NCI-H1105 (cell line): ENCODE measurements at places on chromosomes 2 and 18.
A peak's percentile ranks its signal among the peaks of the same experiment; 100 is the strongest.

GRCh38 chr2:71348302-71348701 lies 16.7 kb downstream of the ZNF638 start:
- DNase-seq, result no peak

- DNase-seq, result no peak
Observed at GRCh38 chr18:23626451-23627279, 36.0 kb downstream of the ANKRD29 start.

DNA sequence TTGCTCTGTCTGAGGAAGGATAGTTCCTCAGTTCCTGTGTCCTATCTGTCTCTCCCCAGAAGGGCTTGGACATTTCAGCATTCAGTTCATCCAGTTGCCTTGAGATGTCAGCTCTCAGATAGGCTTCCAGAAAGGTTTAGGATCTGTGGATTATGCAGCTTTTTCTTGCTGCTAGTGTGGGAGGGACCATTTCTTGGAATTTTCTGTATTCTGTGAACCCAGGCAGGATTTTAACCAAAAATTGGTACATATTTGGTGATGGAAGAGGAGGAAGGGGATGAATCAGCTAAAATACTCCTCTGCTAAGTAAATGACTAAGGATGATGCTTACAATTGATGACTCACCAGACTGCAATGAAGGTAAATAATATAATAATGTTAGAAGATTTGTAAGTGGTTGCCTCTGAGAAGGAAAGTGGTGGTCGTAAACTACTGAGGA lies 58.6 kb upstream of the DOCK10 start:
- DNase-seq, result no peak

DNA sequence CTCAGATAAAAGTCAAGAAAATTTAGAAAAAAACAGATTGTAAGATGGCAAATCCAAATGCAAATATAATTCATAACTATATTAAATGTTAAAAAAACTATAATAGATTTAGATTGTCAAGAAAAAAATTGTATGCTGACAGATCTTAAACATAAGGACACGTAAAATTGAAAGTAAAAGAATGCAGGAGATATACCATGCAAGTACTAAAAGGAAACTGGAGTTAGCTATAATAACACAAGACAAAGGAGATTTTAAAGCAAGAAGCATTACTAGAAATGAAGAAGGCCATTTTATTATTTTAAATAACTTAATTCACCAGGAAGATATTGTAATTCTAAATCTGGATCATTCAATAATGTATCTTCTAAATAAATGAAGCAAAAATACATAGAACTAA lies 48.3 kb downstream of the TTC21B start:
- DNase-seq, result no peak

DNA sequence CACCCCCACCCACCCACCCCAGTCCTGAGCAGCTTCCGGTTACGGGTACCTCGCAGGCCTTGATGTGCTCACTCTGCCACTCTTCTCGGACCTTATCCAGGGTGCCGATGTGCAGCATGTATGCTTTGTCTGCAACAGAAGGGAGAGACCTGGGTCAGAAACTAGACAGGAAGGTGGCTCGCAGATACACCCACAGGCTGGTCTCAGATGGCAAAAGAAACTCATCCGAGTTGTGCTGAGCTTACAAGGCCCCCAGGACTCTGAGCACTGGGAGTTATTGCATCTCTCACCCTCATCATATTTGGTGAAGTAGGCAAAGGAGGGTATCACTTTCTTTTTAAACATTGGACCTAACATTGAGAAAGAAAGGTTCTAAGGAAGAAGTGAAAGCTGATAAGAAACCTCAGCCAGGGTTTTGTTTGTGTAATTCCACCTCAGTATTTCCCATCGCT lies 30.6 kb upstream of the EPG5 start:
- no peak for DNase-seq

- DNase-seq, result peak; percentile 88
Observed at GRCh38 chr2:27752551-27753237, 18.8 kb upstream of the MRPL33 start.

DNA sequence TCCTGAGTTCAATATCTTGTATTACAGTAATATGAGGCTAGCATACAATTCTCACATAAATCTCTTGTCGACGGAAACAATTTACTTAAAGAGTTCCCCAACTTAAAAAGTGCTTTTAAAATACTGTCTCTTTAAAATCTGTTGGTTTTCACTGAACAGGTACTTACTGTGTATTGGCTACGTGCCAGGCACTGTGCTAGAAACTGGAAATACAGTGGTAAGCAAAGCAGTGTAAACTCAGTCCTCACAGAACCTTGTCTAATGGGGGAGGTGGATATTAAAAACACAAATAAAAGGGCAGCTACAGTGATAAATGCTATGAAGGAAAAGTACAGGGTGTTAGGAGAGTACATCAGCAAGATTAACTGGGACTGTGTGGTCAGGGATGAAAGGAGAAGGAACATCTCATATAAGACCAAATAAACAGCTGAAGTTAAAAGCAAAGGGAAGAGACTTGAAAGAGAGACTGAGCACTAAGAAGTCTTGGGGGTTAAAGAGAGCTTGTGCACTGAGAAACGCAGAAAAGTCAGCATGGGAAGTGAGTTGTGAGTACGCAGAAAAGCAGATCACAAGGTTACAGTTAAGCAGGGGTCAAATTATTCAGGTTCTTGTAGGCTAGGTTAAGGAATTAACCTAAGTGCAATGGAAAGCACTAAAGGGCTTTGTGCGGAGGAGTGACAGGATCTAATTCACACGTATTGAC lies 52.5 kb downstream of the USP40 start:
- DNase-seq, result no peak

GRCh38 chr2:27078267-27079194 lies at the start of gene EMILIN1:
TSS of gene EMILIN1 (plus strand) at chr2:27078615. CDS start at chr2:27079066, 451 bp downstream.
- no peak for DNase-seq

DNA sequence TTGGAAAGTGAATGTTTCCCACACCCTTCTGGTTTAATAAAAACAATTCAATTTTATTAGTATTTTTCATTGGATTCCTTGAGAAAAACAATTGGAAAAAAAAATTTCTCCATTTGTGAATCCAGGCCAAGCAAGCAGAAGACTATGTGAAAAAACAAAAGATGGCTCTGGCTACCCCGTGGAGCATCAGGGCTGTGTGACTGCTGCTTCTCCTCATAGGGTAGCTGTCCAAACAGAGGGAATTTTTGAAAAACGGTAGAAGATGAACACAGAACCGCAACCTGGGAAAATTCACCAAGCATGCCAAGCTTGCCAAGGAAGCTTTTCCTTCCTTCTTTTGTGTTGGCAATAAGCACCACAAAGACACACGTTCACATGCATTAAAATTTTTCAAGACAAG lies 71.3 kb upstream of the ACVR2A start:
- DNase-seq, result no peak

DNA sequence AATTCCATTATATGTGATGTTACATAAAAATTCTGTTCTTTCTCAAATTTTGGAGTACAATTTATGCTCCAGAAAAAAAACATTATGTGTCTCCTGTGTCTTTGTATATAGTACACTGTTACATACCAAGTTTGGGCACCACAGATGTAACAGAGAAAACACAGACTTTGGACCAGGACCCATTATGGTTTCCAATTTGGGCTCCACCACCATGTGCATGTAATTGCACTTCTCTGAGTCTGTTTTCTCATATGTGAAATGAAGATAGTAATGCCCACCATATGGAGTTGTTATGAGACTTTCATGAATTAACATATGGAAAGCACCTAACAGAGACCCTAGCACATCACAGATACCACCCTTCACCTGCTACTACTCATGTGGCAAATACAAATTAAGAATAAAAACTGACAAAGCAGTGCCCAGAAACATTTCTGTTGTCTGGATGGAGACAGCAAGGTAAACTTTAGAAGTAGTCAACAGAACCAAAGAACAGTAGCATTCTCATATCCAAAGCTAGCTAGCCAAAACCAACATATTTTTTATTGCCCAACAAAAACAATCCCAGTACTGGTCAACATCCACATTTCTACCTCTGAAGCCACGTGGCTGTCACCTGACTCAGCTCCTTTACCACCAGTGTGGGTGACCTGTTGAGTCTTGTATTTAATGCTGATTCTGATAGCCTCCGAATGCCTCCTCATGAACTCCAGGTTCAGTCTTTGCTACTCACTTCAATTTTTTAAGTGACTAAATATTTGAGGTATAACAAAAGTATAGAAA lies 42.9 kb downstream of the ANTXR1 start:
- no peak for DNase-seq

GRCh38 chr2:175003875-175004729 lies 1.1 kb downstream of the CHN1 start:
- DNase-seq, result no peak

DNA sequence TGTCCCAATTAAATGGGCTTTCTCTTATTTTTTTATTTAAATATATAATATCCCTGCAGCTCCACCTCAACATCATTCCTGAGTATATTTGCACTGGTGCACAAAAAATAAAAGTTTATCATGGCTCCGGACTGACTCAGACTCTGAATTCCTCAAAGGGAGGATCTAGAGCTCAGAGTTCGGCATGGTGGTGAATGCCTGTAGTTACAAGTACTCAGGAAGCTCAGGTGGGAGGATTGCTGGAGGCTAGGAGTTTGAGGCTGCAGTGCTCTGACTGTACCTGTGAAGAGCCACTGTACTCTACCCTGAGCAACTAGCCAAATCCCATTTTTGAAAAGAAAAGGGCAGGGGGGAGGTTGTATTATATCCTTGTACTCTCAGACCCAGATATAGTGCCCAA lies 52.8 kb upstream of the NRXN1 start:
- no peak for DNase-seq

- no peak for DNase-seq
Observed at GRCh38 chr2:58594762-58595161, 353.6 kb upstream of the FANCL start.

- no peak for DNase-seq
Observed at GRCh38 chr18:29080946-29081345, 904.0 kb upstream of the CDH2 start.

DNA sequence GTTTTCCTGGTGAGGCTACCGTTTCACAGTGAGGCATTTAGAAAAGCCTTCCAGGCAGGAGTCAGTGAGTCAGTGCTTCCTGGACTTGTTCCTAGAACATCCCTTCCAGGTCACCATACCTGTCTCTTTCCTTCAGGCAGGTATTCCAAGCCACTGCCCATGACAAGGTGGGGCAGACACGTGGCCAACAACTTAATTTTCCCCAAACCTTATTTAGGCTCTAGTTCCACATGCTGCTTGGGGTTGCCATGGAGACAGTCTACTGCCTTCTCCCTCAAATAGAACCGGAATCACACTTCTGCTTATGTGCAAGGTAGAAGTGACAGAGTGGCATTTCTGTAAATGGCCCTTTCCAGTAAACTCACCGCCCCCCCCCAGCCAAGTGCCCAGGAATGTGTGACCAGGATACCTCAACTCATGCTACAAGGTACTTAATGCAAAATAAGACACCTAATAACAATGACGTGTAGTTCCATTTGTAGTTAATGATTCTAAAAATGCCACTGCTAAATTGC lies 258.3 kb downstream of the PRKCE start:
- DNase-seq, result no peak

DNA sequence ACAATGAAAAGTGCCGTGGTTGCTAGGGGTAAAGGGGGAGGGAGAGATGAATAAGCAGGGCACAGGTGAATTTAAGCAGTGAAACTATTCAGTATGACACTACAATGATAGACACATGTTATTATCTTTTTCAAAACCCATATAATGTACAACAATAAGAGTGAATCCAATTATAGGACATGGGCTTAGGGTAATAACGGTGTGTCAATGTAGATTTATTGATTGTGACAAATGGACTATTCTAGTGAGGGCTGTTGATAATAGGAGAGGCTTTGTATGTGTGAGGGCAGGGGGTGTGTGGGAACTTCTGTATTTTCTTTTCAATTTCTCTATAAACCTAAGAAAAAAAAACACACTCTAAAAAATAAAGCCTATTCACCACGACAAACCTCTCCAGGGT lies 223.8 kb downstream of the RIT2 start:
- DNase-seq, result no peak

GRCh38 chr2:17637131-17637906 lies 96.8 kb downstream of the VSNL1 start:
- no peak for DNase-seq

GRCh38 chr2:231900486-231900942 lies 25.7 kb downstream of the NPPC start:
- no peak for DNase-seq

DNA sequence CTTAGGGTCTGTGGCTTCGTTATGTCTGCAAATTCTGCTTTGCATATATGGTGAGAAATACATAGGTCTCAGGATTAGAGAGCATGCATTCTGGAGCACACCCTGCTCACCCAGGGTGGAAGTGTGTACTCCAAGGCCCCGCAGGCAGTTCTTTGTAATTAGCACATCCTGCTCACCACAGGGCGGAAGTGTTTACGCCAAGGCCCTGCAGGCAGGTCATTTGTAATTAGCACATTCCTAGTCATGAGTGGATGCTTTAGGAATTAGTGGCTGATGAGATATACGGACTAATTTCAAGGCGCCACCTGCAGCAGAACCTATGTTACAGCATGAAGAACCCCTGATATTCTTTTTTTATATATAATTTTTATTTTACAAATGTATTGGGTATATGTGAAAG lies 4.2 kb downstream of the ALLC start:
- no peak for DNase-seq

- no peak for DNase-seq
Observed at GRCh38 chr2:222572751-222573174, 83.1 kb downstream of the FARSB start.

GRCh38 chr2:164667566-164667965 lies 46.3 kb upstream of the GRB14 start:
- DNase-seq, result no peak

GRCh38 chr18:66662632-66663031 lies 58.7 kb upstream of the CDH19 start:
- DNase-seq, result no peak

- DNase-seq, result no peak
Observed at GRCh38 chr2:110650346-110650745, 27.5 kb downstream of the BUB1 start.

DNA sequence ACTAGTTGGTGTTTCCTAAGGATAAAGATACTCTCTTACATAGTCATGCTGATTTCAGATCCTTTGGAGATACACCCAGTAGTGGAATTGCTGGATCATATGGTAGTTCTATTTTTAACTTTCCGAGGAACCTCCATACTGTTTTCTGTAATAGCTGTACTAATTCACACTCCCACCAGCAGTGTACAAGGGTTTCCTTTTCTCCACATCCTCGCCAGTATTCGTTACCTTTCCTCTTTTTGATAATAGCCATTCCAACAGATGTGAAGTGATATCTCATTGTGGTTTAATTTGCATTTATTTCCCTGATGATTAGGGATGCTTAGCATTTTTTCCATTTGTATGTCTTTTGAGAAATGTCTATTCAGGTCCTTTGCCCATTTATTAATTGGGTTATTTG lies 34.0 kb downstream of the ACTR2 start:
- DNase-seq, result no peak

- DNase-seq, result no peak
Observed at GRCh38 chr2:160390544-160391455, 102.8 kb downstream of the RBMS1 start.

DNA sequence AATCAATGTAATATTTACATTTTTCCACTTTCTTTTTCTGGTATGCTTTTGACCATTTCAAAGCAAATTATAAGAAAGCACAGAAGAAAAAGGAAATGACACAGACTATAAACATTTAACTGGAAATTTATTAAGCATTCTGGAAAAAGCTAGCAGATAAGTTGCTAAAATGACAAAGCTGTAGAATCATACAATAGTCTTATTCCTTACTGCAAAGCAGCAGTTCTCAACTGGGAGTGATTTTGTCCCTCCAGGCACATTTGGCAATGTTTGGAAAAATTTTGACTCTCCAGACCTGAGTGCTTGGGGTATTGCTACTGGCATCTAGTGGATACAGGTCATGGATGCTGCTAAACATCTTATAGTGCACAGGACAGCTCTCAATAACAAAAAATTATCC lies 75.1 kb downstream of the MBD5 start:
- no peak for DNase-seq

- DNase-seq, result no peak
Observed at GRCh38 chr2:197102231-197102630, 175.7 kb upstream of the PGAP1 start.
